Right renal cortex interstitium (tissue), 3 donors: ENCODE measurements at places on chromosomes 6 and 20.

DNA sequence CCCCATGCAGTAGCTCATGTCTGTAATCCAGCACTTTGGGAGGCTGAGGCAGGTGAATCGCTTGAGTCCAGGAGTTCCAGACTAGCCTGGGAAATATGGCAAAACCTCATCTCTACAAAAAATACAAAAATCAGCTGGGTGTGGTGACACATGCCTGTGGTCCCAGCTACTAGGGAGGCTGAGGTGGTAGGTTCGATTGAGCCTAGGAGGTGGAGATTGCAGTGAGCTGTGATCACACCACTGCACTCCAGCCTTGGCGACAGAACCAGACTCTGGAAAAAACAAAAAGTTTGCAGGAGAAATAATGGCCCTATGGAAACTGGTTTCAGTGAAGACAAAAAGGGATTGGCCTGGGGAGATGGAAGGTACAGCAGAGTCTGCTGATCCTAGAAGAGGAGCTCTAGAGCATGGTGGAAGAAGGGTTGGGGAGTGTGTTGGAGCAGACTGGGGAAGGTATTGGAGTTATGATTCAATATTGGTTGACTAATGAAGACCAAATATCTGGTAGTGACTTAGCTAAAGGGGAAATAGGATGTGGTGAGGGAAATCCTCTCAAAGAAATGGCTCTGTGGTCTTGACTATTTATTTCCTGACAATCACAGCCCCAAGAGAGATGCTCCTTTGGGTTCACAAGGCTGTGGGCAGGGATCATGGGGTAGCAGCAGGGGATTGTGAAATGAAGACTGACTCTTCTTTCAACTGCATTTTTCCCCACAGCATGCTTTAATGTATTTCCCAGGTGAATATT, 281.9 kb downstream of the UTRN start:
- no peak for DNase-seq

- DNase-seq = no peak
Observed at GRCh38 chr6:153621491-153621890, 417.5 kb upstream of the OPRM1 start.

GRCh38 chr20:46595933-46596332, 45.5 kb upstream of the OCSTAMP start:
- DNase-seq = no peak

- no peak for DNase-seq
Observed at GRCh38 chr6:106763361-106763760, 134.0 kb downstream of the QRSL1 start.

DNA sequence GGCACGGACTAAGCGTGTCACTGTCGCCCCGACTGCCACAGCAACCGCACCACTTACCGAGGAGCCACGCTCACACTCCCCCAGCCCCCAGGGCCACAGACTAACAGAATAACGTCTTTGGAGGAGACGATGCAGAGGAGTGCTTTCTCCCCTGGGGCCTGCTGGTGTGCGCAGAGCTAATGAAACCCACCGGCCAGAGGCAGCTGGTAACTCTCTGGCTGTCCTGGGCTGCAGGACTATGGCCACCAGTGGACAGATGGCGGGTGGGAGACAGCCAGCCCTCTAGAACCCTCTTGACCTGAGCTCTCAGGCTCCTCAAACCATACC, 228.0 kb downstream of the DLL1 start:
- no peak for DNase-seq

DNA sequence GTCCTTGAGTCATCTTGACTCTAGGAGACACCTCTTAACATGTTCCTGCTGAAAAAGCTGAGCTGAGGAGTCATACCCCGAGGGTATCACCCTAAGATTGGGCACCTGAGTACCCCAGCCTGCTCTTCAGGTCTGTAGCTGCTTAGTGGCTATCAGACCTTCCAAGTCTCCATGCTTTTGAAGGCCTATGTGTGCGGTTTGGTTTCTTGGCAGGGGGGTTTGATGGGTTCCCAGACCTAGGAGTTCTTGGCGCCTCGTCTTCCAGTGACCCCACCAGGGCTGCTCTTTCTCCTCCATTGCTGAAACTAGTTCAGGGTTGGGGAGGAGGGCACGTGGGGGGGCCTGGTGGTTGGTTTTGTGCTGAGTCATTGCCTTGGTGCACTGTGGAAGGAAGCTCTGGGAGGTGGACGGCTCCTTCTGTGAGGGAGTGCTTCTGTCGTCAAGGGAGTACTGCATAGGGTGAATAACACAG, 20.1 kb downstream of the IGF2R start:
- DNase-seq = no peak

DNA sequence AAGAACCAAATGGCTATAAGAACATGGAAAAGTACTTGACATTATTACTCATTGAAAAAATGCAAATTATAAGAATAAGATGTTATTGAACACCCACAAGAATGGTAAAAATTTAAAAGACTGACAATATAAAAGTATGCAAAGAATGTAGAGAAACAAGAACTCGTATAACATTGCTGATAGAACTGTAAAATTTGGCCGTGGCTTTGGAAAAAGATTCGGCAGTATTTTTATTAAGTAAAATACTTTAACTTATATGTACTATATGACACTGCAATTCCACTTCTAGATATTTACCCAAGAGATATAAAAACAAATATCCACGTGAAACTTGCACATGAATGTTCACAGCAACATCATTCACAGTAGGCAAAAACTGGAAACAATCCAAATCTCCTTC, 239.2 kb downstream of the TPBG start:
- DNase-seq = no peak

DNA sequence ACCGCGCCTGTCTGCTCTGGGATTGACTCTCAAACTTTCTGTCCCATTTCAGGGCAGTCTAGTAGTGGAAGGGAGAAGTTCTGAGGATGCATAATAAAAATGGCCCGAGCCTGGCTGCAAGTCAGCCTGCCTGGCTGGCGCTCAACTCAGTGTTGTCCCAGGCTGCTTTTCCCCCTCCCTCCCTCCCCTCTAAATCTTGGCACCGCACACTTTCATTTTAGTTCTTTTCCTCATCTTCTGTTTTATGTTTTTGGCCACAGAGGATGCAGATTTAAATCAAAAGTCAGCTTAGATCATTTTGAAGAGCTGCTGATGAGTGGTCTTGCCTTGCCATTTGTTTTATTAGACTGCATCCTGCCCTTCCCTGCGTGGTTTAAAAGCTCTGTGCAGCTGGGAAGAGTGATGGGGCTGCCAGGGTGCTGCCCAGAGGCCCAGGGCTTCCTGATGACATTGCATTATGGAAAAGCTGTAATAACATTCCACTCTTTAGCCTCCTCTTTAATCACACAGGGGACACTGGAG, 6.5 kb upstream of the UQCC2 start:
- no peak for DNase-seq

DNA sequence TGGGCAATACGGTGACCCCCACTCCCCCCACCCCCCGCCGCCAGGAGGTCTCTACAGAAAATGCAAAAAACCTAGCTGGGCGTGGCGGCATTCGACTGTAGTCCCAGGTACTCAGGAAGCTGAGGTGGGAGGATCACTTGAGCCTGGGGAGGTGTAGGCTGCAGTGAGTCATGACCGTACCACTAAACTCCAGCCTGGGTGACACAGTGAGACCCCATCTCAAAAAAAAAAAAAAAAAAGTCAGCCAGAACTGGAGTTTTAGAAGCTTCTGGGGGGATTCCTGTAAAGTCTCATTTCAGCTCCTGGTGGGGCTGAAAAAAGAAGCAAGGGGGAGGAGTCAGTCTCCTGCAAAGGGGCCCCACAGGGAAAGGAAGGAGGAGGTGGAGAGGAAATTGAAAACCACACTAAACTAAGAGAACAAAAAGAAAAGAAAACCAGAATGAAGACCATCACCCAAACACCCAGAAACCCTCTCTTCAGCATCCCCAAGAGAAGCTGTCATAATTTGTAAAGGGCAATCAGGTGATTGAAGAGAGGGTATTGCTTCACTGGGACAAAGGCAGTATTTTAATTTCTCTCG, 50.4 kb downstream of the NOL4L start:
- no peak for DNase-seq
